Left lung (tissue), 14 donors: ENCODE measurements at places on chromosomes 5 and 9. TPM values are rescaled to one million over a fixed set of nuclear protein-coding genes. Genes with fewer than 3 reads are reported as not detected.

DNA sequence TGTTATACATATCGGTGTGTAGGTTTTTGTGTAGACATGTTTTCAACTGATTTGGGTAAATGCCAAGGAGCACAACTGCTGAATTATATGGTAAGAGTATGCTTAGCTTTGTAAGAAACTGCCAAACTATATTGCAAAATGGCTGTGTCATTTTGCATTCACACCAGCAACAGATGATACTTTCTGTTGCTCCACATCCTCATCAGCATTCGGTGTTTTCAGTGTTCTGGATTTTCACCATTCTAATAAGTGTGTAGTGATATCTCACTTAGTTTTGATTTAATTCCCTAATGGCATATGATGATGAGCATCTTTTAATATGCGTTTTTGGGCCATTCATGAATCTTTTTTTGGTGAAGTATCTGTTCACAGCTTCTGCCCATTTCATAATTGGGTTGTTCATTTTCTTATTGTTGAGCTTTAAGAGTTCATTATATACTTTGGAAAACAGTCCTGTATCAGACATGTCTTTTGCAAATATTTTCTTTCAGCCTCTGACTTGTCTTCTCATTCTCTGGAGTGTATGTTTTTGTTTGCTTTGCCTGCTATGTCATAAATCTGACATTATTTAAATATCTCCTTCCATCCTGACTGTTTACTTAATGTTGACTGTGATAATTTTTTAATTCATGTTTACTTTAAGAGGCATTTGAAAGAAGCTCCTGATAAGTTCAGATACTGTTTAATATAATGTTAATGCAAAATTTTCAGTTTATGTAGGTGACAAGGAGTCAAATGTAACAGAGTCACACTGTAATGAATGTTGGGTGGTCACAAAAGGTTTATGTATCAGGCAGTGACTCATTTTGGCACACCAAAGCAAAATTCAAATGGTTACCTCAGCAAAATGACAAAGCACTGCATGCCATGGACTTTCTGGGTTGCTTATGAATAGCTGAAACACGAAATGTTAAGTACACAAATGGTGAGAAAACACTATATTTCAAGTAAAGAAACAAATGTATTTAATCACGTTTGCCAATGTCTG is 181.1 kb upstream of the DAB2 start:
- H3K4me1 ChIP-seq, result no peaks in the 10 kb centered on the region
- H3K27ac ChIP-seq, result no peak overlapping the region
- no peak for DNase-seq

SMIM33 gene
- total RNA-seq, result not detected

GRCh38 chr5:98917433-98917832 is 11.4 kb downstream of the CHD1 start:
- no peak overlapping the region for H3K4me3 ChIP-seq
- no peak for DNase-seq

GRCh38 chr5:17259630-17260257 is 42.3 kb downstream of the BASP1 start:
- no peaks in the 10 kb centered on the region for H3K4me1 ChIP-seq
- no peak overlapping the region for H3K4me3 ChIP-seq
- H3K27me3 ChIP-seq, result no peaks in the 10 kb centered on the region
- no peak overlapping the region for H3K27ac ChIP-seq

DHX29 gene
- 26.4 TPM for total RNA-seq
